Activated CD4-positive, alpha-beta T cell treated with anti-CD3 and anti-CD28 coated beads, Interleukin-2, amount 50 U/mL, for 16 hours (primary cell): ENCODE measurements at places on chromosomes 12 and 14.

- no peak for DNase-seq
These were observed 129.0 kb upstream of the BCL2L14 start for GRCh38 chr12:11941606-11942337.

DNA sequence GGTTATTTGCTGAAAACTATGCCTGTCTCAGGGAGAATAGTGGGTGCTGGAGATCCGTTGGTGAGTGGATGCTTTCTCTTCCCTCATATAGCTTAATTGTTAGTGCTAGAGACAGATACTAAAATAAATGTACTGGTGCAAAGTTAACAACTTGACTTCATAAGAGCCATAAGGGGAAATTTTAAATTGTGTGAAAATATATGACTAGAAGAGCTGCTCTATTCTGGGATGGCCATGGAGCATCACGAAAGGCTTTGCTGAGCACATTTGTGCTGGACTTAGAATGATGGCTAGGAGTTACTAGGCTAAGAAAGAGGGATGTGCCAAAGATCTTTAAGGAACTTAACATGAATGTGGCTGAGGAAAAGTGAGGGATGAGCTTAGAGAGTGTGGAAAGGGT, 668.8 kb downstream of the NRXN3 start:
- no peak for DNase-seq

DNA sequence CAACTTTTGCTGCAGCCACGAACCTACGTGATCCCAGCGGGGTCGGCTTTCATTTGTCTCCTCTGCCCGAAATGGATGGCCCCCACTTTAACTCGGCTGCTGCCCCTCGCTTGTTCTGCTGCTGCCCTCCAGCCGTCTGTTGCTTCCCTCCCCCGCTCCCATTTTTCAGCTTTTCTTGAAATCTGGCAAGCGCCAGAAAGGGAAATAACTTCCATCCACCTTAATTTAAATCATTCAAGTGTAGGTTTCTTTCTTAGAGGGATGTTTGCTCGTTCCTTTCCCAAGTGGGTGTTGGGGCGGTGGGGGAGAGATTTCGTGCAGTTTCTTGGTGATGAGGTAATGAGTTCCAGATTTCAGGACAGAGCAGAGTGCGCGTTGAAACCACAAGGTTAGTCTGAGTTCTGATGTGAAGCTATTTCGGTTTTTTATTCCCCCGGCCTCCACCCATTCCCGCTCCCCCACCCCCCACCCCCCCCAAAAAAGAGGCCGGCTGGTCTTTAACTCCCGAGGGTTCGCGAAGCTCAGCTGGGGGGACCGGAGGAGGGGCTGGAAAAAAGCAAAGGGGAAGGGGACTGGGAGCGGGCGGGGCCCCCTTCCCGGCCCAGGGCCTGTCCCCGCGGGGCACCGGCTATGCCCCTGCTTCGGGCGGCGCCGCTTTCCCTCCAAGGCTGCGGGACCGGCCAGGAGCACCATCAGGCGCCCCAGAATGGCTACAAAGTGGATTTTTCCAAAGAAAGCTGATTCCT, 2.2 kb upstream of the ZFP36L1 start:
- no peak for DNase-seq

GRCh38 chr12:29714966-29715365, 68.8 kb downstream of the TMTC1 start:
- no peak for DNase-seq

- DNase-seq = no peak
These were observed 18.7 kb downstream of the CKAP4 start for GRCh38 chr12:106229036-106229591.

DNA sequence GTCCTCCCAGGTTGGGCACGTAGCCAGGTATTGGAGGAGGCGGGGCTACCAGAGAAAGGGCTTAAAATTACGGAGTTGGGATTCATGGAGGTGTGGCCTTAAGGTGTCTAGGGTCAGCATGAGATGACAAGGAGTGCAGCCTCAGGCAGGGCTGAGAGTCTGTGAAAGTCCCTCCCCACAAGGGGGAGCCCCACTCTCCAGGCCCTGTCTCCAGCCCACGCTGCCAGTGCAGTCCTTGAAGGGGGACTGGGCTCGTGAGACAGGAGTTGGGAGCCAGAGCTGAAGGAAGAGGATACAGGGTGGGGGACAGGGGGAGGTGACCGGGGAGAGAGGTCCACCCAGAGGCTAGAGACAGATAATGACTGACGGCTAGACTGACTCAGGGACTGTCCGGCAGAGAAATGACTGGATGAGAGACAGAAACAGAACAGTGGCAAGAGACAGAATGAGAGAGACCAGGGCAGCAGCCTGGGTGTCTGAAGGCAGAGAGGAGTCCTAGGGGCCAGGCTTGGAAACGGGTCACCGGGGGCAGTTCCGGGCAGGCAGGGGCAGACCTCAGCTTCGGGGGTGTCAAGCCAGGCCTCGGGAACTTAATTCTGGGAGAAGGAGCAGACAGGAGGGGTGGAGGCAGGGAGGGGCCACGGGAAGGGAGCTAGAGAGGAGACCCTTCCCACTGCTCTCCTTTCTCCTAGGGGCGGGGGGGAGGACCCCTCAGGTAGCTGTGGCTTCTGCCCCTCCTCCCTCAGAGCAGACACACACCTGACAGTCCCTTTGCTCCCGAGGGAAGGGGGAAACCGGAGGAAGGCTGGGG, 970 bp downstream of the CDH24 start:
- peak; percentile 72 for DNase-seq

DNA sequence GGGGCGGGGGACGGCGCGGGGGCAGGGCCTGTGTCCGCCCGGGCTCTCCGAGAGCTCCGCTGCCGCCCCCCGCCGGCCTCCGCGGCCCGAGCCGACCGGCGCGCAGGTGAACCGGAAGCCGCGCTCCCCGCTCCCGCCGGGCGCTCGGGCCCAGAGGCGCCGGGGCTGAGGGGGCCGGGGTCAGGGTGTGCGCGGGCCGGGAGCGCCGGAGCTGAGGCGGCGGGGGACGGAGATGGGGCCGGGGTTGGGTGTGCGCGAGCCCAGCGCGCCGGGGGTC, 431 bp downstream of the HIP1R start:
- no peak for DNase-seq

- DNase-seq = peak; percentile 45
These were observed 33.6 kb downstream of the PRORP start for GRCh38 chr14:35155962-35156361.

- no peak for DNase-seq
These were observed 80.4 kb downstream of the TTC8 start for GRCh38 chr14:88904864-88905263.

DNA sequence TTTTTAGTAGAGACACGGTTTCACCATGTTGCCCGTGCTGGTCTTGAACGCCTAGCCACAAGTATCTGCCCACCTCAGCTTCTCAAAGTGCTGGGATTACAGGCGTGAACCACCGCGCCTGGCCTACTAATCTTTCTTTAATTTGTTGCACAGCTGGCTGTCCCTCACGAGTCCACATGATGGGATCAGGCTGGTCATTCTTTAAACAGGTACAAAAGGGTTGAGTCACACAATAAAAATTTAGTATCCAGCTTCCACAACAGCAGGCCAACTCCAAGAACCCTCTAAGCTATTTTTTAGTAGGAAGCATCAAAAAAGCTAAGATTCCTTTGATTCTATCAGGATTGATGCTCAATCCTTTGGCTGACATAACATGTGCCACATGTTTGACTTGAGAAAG, 17.8 kb downstream of the SINHCAF start:
- no peak for DNase-seq

DNA sequence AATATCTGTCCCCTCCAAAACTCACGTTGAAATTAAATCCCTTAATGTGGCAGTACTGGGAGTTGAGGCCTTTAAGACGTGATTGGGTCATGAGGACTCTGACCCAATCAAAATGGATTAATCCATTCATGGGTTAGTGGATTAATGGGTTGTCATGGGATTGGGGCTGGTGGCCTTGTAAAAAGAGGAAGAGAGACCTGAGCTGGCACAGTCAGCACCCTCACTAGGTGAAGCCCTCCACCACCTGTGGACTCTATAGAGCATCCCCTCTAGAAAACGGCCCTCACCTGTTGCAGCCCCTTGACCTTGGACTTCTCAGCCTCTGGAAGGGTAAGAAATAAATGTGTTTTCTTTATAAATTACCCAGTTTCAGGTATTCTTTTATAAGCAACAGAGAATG, 53.0 kb downstream of the SPRING1 start:
- no peak for DNase-seq

GRCh38 chr14:23862513-23862912, 91.1 kb upstream of the DHRS4 start:
- DNase-seq = no peak

GRCh38 chr14:82403987-82404386, 870.3 kb upstream of the SEL1L start:
- DNase-seq = no peak
